Non-pigmented ciliary epithelial cell (primary cell): ENCODE measurements at places on chromosomes 2 and 18.

- peak; percentile 4 for DNase-seq
These were observed 965 bp upstream of the ELOA2 start for GRCh38 chr18:47036298-47036874.

DNA sequence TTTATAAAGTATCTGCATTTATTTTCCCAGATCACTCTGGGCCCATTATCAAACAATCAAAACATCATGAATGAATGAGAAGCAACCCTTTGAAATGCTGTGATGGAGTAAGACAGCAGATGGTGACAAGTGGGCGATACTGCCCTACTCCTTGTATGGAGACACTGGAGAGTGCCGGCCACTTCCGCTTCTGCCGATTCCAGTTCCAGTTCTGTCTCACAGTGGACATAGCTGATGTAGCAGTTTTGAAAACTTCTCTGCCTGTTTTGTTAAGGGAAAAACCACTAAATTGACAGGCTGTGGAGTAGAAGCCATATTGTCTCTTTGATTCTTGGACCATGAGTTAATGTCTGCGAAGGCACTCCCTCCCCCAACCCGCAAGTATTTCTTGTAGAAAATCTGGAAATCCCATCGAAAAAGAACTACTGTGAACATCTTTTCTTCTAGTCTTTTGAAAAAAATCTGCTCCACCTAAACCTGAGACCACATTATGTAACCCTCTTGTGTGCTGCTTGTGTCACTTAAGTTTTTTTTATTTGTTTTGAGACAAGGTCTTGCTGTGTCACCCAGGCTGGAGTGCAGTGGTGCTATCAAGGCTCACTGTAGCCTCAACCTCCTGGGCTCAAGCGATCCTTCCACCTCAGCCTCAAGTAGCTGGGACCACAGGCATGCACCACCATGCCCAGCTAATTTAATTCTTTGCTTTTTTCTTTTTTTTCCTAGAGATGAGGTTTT lies 133.5 kb downstream of the TANC1 start:
- DNase-seq, result no peak

GRCh38 chr2:235553696-235554100 lies 59.9 kb downstream of the AGAP1 start:
- no peak for DNase-seq

DNA sequence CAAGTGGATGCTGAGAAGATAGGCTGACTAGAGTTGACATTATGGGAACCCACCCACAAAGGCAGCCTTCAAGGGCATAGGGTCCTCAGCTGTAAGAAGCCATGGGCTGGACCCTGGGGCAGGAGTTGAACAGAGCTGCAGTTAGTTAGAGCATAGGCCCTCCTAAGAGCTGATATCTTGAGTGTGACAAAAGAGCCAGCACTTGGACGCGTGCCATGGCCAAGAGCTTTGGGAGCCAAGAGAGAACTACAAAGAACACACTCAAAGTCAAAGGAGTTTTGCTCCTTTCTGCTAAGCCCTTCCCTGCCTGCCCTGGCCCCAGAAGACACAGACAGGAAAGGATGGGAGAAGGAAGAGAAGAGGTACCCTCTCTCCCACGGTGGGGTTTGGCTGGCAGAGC lies 29.9 kb upstream of the AGAP1 start:
- no peak for DNase-seq

GRCh38 chr18:34086370-34086769 lies 138.3 kb downstream of the NOL4 start:
- no peak for DNase-seq

GRCh38 chr18:3624935-3625741 lies 175.2 kb downstream of the TGIF1 start:
- peak; percentile 96 for DNase-seq

DNA sequence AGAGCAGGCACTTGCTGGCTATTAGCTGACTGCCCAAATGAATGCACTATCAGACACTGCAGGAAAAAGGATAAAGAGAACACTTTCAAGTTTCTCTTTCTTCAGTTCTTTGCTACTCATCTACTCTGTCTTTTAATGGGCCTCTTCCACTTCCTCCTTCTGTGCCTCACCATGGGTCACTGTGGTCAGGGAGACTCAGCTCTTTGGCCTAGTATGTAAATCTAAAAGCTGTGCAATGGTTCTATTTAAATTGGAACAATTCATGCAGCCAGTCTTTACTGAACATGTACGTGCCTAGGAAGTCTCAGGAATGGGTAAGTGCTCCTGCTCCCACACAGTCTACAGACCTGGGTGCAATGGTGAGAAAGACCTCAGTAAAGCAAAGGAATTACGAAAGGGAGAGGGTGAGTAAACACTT lies 79.1 kb upstream of the DNMT3A start:
- DNase-seq, result no peak

GRCh38 chr2:165295643-165296042 lies 56.4 kb downstream of the SCN2A start:
- no peak for DNase-seq

DNA sequence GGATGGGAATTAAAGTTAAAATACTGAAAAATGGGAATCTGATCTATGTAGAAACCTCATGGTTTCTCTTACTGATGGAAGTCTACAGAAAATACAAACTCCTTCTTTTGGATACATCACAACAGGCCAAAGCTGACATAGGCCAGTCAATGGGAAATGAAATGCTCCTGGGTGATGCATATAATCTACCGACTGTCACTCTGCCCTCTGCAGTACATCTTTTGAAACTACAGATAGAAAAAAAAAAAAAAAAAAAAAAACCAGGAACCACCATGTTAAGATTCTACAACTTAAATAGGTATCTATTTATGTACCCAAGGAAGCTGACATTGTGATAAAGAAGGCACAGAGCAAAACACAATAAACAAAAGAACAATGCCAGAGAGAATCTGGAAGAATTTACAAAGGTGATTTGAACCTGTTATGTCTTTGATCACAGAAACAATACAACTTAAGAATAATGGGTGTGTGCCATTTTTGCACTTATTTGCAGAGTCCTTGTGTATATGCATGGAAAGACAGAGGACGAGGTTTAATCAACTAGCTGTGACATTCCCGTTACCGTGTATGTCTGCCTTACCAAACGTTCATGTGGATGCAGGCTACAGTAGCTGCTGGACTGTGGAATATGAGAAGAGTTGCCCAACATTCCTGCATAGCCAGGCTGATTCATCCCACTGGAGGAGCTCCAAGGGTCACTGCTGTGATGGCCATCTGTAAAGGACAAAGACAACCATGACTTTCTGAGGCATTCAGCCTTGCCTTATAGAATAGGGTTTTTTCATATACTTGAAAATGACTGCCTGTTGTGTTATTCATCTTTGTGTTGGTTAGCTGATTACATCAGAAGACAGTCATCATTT lies 312.7 kb downstream of the TCF4 start:
- DNase-seq, result peak; percentile 46

DNA sequence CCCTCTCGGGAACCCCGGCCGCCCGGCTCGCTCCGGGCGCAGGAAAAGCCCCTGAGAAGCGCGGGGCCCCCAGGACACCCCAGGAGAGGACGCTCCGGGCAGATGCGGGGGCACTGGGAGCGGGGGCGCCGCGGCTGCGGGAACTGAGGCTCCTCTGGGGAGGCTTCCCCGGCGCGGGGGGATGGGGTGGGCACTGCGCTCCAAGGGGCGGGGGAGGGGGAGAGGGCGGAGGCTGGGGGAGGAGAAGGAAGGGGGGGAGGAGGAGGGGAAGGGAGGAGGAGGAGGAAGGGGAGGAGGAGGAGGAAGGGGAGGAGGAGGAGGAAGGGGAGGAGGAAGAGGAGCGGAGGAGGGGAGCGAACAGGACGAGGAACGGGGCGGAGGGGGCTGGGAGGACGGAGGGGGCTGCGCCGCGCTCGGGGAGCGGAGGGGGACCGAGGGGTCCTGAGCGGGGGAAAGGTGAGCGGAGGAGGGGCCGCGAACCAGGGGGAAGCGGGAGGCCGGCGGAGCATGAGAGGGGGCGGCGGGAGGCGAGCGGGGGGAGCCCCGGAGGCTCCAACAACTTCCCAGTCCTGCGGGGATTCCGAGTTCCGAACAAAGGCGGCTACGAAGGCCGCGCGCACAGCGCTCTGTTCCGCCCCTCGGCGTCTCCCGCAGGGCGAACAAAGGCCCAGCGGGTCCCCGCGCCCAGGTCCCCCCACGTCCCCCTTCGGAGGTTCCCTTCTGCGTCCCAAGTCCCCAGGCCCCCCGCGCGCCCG lies 742 bp downstream of the PXDN start:
- DNase-seq, result no peak

DNA sequence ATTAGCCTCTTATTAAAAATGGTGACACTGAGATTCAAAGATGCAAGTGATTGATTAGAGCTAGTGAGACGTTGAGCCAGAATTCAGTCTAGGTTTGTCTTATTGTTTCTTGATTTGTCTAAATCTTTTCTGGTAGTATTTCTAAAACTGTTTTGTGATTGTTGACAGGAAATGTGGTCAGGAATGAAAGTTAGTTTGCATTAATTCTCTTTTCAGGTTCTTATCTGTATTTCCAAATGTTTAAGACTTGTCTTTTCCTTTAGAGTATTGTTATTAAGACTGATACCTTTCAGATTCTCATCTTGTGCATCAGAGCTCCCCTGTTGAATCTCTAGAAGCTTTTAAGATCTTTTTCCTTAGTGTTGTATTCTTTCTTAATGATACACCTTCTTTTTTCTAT lies 89.3 kb downstream of the MBD5 start:
- DNase-seq, result no peak

DNA sequence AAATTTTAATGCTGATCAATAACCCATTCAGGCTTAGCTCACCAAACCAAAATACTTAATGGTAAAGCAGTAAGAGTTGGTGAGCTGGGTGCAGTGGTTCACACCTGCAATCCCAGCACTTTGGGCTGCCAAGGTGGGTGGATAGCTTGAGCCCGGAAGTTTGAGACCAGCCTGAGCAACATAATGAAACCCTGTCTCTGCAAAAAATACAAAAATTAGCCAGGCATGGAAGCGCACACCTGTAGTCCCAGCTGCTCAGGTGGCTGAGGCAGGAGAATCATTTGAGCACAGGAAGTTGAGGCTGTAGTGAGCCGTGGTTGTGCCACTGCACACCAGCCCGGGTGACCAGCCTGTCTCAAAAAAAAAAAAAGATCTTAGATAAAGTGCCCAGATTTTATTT lies 35.7 kb upstream of the MPP4 start:
- DNase-seq, result no peak

DNA sequence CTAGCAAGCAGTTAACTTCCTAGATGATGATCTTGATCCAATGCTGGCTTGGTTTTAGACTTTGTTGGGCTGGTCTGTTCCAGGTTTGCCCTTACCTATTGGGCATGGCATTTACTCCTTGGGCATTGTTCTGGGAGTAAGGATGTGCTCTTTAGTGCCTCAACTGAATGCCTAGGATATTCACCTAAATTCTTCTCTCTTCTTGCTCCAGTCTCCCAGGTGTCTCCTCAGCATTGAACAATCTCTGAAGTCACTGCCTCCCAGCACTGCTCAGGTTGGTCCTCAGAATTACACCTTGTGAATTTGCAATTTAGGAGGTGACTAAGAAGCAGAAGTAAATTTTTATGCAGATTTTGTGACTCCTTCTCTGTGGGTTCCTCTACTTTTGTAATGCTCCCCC lies 307.7 kb upstream of the COL3A1 start:
- no peak for DNase-seq

DNA sequence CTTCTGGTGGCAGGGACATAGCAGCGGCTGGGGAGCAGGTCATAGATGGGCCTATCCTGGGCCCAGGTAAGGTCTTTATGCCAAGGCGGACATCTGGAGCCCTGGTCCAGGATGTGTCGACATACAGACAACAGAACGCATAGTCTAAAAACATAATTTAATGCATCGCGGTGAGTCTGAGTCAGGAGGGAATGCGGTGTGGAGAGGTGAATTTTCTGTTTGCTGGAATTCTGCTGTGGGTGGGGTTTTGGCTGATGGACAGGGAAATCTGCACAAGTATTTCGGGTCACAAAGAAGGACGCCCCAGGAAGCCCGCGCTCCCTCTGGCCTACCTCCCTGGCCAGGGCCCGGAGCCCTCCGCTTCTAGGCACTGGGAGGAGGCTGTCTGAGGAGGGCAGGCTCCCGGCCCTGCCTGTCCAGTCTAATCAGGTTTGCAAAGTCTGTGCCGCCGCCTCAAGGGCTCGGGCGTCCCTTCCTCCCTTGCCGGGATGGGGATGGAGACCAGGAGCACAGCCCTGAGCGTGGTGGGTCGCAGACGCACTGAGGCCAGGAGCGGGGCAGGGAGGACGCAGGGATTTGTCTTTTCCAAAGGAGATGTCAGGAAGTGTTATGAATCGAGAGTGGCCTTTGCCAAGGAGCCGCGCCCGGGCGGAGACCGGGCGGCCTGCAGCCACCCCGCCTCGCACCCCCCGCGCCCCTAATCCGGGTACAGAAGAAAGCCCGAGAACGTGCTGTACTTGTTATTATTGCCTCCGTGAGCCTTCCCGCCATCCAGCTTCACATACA lies 2.3 kb downstream of the C1QL2 start:
- DNase-seq, result no peak

DNA sequence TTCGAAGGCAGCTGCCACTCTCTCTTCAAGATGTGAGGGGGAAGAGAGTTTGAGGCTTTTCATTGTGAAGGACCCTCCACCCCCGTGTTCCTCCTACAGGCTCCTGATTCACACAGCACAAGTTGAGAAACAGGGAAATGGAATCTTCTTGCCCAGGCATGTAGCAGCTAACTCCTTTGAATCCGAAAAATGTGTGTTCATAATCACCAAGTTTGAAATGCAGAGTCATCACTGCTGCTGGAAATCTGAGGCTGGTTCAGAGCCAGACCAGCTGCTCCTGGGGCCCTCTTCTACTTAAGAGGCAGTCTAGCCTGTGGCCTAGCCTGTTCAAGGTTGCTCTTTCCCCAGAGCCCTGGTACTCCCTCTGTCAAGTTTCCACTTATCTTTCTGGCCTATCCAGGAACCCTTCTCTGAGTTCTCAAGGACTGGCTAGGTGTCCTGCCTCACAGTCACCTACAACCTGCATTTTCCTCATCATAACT lies 166.4 kb downstream of the TMEM247 start:
- peak; percentile 88 for DNase-seq

DNA sequence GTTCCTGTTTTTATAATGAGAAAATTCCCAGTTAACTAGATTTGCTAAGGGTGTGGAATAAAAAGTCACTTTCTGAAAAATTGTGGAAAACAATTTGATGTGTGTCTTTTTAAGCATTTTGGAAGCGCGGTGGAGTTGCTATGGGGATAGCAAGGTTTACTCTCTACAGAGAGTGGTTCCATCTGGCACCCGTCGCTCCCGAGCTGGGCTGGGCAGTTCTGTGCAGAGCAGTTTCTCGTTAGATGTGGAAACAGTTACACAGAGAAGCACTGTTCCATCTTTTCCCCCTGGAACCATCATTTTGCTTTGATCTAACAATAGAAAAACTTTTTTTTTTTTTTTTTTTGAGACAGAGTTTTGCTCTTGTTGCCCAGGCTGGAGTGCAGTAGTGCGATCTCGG lies 17.4 kb downstream of the LDLRAD4 start:
- no peak for DNase-seq

DNA sequence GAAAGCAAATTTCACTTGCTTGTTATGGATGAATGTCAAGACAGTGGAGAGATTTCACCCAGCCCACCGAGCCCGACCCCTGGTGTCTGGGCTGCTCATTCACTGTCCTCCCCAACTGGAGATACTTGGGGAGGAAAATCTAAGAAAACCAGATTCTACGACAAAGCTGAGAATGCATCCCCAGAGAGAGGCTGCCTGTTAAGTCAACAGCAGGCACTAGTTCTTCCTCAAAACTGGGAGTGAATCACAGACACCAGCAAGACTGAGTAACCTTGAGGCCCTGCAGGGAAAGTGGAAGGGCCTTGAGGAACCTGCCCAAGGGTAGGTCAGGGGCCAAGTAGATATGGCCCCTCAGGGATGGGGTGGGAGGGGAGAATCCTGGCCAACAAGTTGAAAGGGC lies 34.2 kb upstream of the MLPH start:
- no peak for DNase-seq

GRCh38 chr2:226073496-226074160 lies 674.1 kb downstream of the NYAP2 start:
- no peak for DNase-seq
